ENCODE measurements at places on chromosomes 3 and 15.
A peak's percentile ranks its signal among the peaks of the same experiment; 100 is the strongest.

GRCh38 chr3:99218468-99218867, 317.0 kb upstream of the DCBLD2 start:
- DNase-seq: no peak

DNA sequence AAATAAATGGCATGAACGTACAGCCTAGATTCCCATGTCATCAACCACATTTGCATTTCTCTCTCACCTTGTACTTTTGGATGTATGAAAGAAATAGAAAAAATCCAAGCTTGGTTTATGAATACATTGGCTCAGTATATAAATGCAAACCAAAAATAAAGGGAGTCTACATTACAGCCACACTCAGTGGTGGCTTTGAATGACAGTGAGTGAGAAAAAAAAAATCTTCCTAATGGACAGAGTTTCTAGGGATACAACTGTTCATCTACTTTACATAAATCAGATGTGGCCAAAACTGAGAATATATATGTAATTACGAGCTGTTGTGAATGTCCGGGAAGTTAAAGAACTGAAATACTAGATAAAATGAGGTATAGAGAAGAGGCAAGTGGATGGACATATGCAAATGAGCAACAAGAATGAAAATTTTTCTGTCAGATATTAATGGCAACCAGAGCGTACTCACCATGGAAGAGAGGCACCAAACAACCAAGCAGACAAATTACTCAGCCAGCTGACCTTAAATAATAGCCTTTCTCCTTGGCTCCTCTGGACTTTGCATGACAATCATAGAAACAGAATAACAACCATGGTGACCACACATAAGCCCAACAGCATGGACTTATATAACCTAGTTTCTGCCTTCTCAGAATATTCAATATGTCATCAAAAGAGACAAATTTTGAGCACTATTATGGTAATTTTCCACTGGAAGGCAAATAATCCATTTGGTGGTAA, 1305.8 kb downstream of the OTOL1 start:
- DNase-seq: no peak

- DNase-seq: no peak
Observed at GRCh38 chr15:93477188-93477587, 388.2 kb upstream of the RGMA start.

GRCh38 chr3:129564981-129565644, 22.1 kb downstream of the H1-8 start:
- no peak for DNase-seq

- no peak for DNase-seq
Observed at GRCh38 chr3:187669675-187670504, at the start of gene SST. Gene SST, minus strand, starts transcription at chr3:187670394. Its CDS starts 103 bp downstream, at chr3:187670291.

DNA sequence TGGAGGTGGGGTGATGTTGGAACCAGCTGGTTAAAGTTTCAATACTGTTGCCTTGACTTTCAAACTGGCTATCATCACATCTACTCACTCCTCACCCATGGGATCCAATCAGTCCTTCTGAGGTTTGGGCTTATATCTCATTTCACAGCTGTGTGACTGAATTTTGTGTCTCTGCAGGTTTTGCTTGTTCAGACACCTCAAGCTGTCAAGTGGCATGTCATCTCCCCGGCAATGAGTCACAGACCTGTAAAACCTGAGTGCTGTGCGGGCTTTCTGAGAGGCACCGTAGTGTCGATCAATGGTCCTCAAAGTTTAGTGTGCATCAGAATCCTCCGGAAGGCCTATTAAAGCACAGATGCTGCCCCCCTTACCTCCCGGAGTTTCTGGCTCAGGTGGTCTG, 86.4 kb upstream of the RORA start:
- no peak for DNase-seq

GRCh38 chr3:127823426-127823857, 1.1 kb upstream of the MGLL start:
- DNase-seq: no peak

DNA sequence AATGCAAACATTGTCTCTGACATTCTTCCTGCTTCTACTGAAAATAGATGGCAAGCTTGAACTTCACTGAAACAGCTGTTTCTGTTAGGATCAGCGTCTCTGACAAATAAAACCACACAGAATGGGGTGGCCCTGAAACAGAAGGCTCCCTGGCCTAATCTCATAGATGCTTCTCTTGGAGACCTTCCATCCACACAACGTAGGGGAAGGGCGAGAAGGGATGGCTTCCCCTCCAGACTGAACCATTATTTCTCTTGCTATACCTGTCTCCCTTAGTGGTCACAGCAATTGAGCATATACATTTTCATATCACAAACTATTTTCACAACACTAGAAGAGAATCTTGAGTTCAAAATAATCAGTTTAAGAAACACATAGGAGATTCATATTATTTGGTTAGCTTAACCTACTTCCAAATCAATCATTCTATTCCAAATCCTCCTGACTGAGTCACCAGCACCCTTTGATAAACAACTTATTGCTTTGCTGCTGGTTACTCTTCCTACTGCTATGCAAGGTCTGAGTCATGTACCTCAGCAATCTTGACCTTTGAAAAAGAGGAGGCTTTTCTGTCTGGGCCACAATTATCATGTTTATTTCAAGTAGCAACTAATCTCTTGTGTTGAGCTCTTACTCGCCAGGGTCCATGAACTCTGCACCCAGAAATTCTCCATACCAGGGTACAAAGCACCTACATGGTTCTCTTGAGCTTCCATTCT, 45.5 kb downstream of the CBLB start:
- DNase-seq: peak; percentile 79

DNA sequence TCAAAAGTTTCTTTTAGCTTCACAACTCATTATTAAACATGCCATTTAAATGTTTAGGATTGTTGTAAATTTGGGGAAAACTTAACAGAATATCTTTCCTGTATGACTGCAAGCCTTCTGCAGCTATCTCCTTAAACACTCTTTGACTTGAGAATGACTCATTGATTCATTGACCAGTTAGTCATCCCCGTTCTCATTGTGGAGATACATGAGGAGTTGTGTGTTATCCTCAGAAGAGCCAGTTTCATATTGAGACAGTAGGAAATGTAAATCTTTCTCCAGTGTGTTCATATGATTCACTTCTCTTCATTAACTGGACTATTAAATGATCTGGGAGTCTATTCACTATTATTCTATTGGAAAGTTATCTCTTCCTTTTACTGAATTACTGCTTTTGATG, 83.0 kb downstream of the CRYGS start:
- peak; percentile 17 for DNase-seq

DNA sequence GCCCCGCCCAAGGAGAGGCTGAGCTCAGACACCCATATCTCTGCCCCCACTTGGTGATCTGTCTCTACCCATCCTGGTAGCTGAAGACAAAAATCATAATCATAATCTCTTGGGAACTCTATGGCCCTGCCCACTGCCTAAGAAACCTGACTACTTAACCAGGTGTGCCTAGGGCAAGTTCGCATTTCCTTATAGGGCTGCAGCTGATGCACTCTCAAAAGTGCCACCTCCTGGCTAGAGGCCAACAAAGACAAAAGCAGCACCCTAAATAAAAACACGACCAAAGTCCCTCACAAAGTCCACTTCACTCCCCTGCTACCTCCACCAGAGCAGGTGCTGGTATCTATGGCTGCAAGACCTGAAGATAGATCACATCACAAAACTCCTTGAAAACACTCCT, 250.4 kb upstream of the SLITRK3 start:
- no peak for DNase-seq

- DNase-seq: no peak
Observed at GRCh38 chr3:30810625-30811024, 83.8 kb downstream of the GADL1 start.

- no peak for DNase-seq
Observed at GRCh38 chr3:186997061-186997460, 66.7 kb downstream of the ST6GAL1 start.

DNA sequence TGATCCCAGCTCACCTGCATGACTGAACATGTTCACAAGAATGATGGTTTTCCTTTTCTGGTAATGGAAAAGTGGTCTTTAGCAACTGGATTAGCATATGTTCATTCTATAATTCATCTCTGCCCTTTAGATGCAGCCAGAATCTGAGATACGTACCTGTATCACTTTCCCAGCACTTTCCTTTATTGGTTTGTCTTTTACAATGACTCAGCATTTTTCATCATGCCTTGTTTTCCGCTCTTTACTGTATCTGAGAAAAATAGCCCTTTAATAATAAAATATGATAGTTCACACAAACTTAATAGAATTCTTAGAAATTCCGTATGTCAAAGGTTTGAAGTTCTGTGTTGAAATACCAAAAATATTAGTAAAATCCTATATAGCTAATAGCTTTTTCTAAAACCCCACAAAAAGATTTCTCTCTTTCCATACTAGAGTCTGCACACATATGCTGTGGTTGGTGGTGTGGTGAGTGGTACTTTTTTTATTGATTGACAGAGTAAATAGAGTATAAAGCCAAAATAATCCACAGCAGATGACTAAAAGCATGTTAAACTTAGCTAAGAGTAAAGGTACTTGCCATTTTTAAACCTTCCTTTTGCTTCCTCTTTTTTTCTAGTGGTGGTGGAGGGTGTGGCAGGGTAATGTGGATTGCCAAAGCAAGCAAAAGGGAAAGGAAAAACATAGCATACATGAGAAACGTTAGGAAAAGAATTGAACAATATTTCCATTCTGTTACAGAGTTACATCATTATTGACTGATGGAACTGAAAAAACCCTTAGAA, 328.9 kb upstream of the RBMS3 start:
- no peak for DNase-seq

DNA sequence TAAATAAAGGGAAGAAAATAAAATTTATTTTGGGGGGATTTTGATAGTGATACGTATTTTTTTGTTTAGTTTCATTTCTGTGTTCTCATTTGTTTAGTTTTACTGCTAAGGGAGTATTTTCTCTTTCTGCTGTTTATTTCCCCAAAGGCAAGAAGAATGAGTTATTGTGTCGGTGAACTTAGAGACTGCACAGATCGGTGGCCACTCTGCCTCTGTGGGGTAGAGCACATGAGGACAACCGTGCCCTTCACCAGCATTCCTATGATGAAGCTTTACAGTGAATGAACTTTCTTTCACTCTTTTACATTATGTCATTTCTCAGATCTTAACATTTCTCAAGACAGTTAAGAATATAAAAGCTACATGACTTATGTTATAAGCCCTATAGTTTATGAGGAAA, 214.4 kb downstream of the OCA2 start:
- DNase-seq: no peak

DNA sequence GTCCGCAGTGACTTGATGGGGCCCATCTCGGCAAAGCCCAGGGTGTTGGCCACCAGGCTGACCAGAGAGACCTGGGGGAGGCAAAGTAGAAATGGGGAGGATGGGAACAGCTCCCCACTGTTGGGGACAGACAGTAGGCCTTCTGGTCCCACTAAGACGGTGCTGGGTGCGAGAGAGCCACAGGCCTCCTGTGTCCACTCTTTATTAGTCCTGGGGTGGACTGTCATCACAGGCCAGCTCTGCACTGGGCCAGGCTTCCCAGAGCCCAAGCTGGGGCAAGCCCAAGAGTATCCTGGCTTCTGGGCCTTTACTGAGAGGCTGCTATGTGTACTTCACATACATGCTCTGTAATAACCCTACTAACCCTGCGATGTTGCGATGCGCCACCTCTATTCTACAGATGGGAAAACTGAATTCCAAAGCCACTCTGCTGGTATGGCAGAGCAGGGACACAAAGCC, 66.4 kb downstream of the EXOG start:
- no peak for DNase-seq

DNA sequence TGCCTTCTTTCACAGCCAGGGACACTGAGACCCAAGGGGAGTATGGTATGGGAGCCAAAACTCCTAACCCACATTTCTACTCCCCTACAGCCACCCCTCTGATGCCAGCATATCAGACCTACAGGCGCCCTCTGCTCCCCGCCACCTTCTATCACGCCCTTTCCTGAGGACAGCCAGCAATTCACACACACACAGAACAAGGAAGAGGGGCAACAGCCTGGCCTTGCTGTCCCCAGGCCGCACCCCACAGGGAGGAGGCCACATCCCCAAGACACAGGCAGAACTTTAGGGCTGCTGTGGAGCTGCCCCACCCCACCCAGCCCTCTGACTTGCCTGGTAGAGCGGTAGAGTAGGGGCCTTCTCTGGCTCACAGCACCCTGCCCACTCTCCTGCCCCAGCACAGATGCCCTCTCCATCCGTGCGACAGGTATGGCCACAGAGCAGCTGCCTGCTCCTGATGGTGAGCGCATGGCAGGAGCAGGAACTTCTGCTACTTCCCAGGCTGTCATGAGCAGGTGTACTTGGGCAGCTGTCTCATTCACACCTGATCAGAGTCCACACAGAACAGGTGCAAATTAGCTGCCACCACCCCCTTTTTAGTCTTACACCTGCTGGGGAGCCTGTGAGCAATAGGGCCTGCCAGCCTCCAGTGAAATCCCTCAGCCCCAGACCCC, 33.4 kb downstream of the CCDC33 start:
- DNase-seq: no peak

GRCh38 chr3:152172460-152172859, 96.3 kb upstream of the MBNL1 start:
- no peak for DNase-seq

DNA sequence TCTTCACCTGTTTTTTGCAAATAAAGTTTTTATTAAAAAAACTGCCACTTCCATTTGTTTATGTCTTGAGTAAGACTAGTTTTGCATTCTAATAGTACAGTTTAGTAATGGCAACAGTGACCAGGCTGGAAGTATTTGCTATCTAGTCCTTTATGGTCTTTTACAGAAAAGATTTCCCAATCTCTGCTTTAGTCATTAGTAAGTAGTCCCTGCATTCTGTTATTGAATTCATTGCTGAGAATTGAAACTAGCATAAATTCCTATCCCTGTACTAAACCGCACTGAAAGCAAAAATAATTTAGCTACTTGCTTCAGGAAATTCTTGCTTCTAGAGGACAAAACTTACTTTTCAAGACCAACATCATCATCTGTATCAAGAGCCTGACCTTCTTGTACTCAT, 46.2 kb downstream of the CNTN6 start:
- no peak for DNase-seq

DNA sequence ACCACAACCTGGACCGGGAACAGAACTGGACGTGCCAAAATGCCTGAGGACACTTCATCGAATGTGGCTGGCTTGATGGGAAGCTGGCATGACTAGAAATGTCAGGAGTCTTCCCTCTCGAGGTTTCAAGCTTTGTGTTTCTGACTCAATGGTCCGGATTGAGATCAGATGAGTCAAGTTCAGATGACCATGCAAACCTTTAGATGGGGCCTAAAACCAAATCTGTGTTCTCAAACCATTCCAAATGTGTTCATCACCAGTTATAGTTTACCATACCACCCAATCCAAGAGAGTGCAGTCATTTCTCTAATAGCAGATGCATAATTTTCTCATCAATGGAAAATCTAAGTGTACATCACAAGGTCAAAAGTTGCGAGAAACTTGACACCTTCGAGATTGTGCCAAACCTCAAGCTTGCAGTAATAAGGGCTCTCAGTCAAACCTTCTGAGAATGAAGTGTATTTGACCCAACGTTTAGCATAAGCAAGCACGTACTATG, 369.1 kb downstream of the RORA start:
- DNase-seq: peak; percentile 57

DNA sequence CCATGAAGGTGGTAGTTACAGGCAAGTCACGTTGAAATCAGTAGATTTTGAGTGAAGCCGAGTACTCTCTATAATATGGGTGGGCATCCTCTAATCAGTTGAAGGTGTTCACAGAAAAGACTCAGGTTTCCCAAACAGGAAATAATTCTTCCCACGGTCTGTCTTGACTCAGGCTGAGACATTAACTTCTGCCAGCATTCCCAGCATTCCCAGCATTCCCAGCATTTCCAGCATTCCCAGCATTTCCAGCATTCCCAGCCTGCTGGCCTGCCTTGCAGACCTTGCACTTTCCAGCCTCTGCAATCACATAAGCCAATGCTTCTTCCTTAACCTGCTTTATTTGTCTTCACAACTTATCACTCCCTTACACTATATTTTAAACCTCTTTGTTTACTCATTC, 542.3 kb upstream of the ROBO2 start:
- DNase-seq: no peak

All from AG04449 (cell line).